Progenitor cell of endocrine pancreas (in vitro differentiated cells): ENCODE measurements at places on chromosomes 13 and 19. TPM values are rescaled to one million over a fixed set of nuclear protein-coding genes. Genes with fewer than 3 reads are reported as not detected.

SF3A2 gene
- total RNA-seq, result 152 and 156 TPM in 2 replicates

PLIN5 gene
- 5.7 and 8.1 TPM in 2 replicates for total RNA-seq

CBLC gene
- total RNA-seq, result 15.4 and 16.2 TPM in 2 replicates

DNA sequence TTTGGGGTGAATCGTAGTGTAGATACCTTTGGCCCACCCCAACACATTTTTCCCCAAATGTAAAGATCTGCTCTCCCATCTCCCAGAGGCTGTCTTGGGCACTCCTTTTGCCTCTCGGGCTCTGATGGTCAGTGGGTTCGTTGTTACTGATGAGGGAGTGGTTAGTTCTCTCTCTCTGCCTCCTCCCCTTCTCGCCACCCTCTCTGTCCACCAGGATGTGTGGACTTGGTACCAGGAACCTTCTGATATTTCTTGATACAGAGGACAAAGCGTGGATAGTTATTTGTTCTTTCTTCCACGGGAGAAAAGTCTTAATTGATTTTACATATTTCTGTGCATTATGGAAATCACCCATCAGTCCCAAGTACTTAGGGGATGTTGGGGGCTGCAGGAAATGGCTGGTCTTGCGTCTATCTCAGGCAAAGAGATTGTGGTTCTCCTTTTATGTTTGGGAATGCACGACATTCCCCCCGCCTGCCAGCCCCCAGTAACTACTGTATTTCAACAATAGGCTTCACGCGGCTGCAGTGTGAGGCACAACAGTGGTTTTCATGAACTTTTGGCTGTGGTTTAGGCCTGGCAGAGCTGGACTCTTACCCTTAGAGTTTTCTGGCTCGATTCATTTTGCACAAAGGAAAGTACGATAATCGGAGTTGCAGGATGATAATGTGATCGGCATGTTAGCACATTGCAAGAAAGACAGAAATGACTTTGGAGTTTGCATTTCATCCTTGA is 79.0 kb upstream of the ZNF536 start:
- DNase-seq, result no peak

DNA sequence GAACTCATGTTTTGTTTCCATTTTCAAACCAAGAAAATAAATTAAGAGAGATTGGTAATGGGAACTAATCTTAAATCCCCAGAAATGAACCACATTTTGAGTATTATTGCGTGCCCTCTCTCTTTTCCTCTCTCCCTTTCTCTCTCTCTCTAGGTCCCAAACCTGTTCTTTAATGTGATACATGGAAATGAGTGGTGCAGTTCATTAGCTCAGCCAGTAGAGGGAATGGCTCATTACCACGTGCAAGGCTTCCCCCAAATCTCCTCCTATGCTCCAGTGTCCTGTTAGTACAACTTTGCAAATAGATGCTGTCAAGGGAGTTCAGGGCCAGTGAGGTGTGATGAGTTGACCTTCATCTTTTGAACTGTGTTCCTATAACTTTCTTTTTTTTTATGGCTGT is 178.4 kb downstream of the FGF9 start:
- no peak for DNase-seq

- no peak for DNase-seq
Measured at GRCh38 chr19:30225676-30226463, 146.3 kb upstream of the ZNF536 start.

DNA sequence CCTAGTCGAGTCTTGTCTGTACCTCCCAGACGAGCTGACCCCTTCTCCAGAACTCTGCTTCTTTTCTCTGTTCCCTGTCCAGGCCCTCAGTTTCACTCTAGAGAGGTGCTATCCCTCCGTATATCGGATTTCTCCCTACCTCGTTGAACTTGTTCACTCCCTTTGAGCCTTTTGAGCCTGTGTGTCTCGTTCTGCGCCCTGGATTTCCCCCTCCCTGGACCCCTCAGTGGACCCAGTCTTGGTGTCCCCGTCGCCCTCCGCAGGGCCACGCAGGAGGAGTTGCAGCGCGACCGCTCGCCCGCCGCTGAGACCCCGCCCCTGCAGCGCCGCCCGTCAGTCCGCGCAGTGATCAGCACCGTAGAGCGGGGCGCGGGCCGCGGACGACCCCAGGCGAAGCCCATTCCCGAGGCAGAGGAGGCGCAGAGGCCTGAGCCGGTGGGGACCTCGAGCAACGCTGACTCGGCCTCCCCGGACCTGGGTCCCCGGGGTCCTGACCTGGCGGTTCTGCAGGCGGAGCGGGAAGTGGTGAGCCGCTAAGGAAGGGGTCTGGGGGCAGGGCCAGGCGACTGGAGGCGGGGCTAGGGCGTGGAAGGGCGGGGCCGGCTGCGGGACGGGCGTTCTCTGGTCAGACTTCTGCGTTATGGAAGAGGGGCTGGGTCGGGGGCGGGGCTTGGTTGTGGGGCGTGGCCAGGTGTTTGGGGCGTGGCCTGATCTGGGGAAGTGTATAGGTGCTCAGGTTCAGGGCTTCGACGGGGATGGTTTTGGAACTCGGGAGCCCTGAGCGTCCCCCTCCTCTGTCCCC is 5.5 kb downstream of the EPS8L1 start:
- DNase-seq, result peak; percentile 59

GRCh38 chr13:49062297-49062896 is 86.7 kb downstream of the FNDC3A start:
- no peak for DNase-seq

GRCh38 chr13:101624210-101624922 is 171.9 kb downstream of the ITGBL1 start:
- no peak for DNase-seq

DNA sequence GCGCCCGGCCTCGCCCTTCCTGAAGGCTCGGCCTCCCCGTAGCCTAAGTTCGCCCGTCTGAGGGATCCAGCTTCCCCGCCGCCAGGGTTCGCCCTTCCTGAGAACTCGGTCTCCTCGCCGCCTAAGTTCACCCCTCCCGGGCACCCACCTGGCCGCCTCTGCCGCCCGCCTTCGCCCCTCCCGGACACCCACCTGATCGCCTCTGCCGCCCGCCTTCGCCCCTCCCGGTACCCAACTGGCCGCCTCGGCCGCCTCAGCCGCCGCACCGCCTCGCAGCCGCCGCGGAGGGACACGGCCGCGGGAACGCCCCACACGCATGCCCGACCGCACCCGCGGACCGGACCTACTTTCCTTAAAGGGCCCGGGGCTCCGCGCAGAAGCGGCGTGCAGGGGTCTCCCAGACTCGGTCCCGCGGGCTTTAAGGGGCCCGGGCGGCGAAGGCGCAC is at the start of gene MOB3A:
Gene MOB3A, minus strand, starts transcription at position 293 of the 446 bp plus-strand sequence. CDS start 17,766 bp downstream, outside the sequence.
- DNase-seq, result no peak

DNA sequence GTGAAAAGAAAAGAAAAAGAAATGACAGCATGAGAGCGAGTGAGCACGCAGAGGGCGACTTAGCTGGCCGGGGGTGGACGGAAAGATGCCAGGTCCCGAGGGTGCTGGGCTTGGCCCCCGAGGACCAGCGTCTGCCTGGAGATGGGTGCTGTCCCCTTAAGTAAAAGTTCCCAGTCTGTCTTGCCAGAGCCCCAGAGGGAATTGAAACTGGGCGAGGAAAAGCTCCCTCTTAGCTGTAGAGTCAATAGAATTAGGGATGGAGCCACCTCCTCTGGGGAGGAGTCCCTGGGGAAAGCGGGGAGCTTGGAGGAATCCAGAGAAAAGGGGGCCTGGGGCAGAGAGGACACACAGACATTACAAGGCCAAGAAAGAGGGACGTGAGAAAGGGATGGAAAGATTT is 13.3 kb downstream of the BCAM start:
- no peak for DNase-seq

DNA sequence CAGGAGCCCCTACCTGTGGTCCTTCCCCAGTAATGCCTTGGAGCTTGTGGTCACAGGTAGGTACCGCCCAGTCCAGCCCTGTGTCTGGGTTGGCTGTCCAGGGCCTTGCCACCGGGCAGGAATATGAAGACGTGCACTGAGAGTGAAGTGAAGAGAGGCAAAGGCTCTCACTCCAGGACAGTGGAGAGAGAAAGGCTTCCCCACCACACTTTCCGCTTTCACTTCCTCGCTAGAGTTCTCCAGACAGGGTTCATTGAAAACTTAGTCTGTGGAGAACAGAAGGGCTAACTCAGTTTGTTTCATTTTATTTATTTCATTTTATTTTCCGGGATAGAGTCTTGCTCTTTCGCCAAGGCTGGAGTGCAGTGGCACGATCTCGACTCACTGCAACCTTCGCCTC is 14.2 kb downstream of the FCAR start:
- DNase-seq, result no peak

DNA sequence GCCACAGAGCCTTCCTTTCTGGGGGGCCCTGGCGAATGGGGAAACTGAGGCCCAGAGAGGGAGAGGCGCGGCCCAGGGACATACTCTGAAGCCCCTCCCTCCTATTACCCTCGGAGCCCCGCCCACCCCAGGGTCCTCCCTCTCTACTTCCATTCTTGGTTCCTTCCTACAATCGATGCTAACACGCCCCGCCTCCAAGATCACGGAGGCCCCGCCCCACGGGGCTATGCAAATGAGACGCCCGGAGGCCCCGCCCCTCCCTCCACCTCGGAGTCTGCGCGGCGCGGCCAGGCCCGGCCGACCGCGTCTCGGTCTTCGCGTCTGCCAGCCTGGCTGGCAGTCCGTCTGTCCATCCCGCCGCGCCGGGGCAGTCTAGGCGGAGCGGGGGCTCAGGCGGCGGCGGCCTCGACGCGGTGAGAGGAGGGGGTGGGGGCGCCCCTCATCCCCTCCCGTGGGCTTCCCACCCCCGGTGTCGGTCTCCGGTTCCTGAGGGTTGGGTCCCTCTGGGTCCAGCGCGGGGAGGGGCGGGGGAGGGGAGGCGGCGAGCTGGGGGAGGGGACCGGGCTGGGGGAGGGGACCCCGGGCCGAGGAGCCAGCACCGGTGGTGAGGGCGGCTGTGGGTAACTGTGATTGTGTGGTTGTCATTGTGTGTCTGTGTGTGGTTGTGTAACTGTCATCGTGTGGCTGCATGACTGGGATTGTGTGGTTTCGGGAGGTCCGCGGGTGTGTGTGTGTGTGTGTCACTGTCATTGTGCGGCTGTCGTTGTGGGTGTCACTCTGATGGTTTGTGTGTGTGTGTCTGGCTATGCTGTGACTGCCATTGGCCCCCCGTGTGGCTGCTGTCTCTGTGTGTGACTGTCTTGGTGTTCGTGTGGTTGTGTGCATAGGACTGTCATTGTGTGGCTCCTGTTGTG is at the start of gene PLPPR2:
Gene PLPPR2, plus strand, starts transcription at position 273 of the 914 bp plus-strand sequence. CDS start 2,242 bp downstream, outside the sequence.
- peak; percentile 77 for DNase-seq

DNA sequence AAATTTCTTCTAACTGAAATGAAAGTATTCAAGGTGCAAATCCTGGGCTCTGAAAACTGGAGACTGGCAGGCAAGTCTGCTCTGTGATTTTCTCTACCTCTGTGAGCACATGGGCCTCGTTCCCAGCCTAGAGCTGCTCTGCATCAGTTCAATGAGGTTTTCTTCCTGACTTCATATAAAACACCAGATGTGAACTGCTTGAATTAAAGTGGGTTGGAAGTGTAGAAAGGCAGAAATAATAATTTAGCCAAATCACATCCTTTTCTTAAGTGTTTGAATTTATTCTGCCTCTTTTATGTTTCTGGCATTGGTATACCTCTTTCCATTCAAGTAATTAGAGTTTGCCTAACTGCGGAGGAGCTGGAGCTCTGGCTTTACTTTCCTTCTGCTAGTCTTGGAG is 540.8 kb downstream of the OLFM4 start:
- DNase-seq, result no peak

DNA sequence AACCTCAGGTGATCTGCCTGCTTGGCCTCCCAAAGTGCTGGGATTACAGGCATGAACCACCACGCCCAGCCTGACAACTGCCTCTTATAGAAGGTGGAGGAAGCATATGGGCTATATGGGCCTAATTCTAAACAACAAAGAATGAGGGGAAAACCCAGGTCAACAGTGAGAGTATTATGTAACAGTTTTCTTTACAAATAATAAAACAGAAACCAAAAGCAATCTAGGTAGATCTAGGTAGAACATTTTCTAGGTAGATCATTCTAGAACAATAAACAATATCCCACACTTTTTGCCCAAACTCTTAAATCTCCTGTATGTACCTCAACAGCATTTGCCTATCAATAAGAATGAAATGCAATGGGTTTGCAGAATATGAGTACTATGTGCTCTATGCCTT is 267.4 kb downstream of the ABCC4 start:
- no peak for DNase-seq

DNA sequence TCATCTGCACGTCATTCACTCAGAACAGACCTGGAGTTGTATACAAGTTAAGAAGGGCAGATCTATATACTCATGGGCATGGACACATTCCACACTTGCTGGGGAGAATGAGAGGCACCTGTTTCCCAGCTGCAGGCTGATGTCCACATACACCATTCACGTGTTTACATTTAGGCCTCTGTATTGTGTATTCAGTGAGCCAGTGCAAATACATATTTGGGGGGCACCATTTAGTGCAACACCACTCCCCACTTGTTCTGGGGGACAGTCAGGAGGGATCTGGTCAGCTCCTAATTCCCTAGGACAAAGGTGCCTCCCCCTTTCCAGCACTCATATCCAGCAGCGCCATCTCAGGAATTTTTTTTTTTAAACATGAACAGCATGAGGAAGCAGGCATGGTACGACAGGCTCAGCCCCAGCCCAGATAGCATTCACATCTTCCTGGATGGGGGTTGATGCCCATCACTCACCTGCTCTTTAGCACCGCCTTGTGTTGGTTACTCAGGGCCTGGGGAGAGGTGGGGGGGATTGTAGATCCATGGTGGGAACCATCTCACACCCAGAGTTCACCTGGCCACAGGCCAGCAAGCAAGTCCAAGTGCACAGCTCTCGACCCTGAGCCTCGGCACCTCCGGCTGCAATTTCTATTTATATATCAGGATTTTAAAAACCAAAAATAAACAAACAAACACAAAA is 56.9 kb upstream of the ZNF254 start:
- no peak for DNase-seq

- DNase-seq, result no peak
Measured at GRCh38 chr19:45125360-45125759, 32.4 kb downstream of the PPP1R37 start.
